ENCODE measurements at places on chromosomes 7 and 10.

DNA sequence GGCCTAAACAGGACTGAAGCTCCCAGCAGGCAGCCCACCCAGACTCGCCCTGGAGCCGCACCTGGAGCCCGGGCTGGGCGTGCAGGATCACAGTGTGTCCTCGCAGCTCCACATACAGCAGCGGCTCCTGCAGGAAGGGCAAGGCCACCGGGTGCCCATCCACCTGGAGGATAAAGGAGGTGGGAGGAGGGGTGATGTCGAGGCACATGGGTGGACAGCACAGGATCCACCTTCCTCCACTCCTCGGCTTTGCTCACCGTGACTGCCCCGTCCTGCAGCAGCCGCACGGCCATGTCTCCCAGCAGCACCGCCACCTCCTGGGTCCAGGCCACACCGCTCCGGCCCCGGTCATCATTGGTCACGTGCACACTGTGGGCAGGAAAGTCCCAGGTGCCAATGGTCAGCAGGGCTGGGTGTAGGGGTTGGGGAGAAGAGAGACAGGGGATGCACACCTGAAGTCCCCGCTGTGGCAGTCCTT is 16.8 kb downstream of the ATP6V1F start:
- no peak for DNase-seq

- DNase-seq: peak; percentile 25
Observed at GRCh38 chr7:102450242-102450641, 14.4 kb downstream of the ALKBH4 start.

- no peak for DNase-seq
Observed at GRCh38 chr7:37332243-37333016, 116.2 kb downstream of the ELMO1 start.

DNA sequence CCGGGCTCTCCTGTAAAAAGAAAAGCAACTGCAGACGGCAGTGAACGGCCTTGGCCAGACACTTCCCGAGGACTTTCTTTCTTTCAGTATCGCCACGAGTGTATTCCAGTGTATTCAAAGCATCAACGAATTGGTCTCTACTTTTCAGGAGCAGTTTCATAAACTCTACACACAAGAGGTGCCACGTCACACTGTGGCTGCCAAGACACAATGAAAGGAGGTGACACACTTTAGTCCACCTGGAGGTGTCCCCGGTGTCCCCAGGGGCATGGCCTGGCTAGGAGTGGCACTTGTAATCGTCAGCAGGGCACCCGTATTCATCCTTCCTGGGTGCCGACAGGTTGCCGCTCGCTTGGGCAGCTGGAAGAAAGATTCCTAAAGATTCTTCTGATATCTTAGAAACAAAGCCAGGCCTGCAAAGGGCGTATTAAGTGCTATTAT is 5.0 kb downstream of the TNS3 start:
- DNase-seq: no peak

GRCh38 chr7:2670720-2671391 is 17.1 kb upstream of the AMZ1 start:
- DNase-seq: peak; percentile 55

DNA sequence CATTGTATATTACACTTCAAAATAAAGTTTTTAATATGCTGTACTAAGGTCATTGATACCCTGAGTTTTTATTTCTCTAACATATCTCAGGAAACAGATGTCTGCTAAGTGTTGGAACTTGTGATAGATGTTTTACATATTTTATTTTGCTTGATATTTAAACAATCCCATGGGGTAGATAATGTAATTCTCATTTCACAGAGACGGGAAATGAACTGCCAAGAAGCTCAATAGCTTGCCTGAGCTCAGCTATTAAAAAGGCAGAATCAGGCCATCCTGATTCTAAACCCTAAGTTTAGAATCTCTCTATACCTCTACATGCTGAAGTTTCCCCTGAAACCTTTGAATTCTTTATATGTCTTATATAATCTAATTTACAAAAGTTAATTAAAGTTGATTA is 126.3 kb downstream of the LRRC18 start:
- DNase-seq: no peak

DNA sequence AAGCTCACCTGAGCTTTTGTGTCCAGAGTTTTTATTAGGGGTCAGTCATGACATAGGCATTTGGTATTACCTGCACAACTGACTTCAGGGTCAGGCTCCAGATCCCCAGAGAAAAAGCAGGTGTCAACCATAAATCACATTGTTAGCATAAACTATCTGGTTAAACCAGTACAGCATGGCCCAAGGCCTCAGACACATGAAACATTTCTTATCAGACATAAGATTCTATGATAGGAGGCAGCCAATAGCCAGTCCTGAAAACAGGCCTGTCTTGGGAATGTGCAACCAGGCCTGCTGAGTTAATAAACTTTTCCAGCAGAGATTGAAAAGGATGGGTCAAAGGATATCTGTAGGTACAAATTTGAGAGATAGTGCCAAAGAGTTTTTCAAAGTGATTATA is 116.1 kb downstream of the TPST1 start:
- no peak for DNase-seq

DNA sequence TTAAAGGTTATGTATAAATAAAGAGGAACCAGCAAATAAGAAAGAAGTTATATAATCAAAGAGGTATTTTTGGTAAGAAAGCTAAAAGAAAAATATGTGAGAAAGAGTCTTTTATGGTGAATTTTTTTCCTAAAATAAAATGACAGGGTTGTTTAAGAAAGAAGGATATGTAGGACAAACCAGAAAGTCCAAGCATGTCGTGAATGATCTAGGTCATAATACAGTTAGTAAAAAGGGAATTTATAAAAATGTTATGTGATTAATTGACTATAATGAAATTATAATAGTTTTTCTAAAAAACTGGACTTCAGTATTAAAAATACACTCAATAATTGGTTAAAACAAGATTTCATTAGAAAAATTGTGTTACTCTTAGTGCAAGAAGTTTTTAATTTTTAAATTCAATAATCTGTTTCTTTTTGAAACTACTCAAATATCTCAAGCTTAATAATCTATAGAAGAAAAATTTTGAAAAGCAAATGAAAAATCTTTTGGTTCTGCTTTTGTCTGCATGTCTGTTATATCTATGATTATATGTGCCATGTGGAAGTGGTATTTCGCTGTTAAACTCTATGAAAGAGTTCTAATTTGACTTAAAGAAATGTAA is 23.3 kb downstream of the AVL9 start:
- no peak for DNase-seq

GRCh38 chr7:27965650-27966049 is 214.9 kb downstream of the JAZF1 start:
- DNase-seq: no peak

DNA sequence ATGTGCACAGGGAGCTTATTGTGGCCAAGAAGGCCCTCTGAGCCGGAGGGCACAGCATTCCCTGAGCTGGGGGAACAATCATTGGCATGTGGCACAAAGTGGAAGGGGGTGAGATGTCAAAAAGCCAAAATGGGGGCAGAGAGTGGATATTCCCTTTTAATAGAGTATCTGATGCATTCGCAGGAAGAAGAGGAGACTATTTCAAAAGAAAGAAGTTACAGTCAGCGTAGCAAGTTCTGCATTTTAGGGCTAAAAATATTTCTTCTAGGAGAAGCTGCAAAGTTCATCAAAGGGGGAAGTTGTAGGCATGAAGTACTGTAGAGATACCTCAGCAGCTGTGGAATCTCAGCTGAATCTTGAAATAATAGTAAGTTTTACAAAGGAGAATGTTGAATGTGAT is 136.0 kb upstream of the WDR11 start:
- DNase-seq: no peak

DNA sequence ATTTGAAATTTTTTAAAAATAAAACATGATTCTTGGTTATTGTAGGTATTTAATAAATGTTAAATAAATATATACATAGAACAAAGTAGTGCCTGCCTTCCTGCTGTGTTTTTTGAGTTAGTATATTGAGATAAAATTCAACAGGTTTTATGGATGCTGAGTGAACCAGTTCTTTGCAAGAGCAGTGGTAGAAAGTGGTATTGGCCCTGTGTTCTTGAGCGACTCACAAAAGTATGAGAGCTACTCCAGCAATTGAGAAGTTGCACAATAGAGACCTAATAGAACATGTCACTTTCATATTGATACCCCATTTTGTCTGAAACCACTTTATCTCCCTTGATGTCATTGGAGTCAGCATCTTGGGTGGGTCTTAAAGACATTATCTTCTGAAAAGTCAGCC is 32.6 kb upstream of the GJD4 start:
- DNase-seq: no peak

- no peak for DNase-seq
Observed at GRCh38 chr10:79382491-79382941, 35.2 kb downstream of the PPIF start.

DNA sequence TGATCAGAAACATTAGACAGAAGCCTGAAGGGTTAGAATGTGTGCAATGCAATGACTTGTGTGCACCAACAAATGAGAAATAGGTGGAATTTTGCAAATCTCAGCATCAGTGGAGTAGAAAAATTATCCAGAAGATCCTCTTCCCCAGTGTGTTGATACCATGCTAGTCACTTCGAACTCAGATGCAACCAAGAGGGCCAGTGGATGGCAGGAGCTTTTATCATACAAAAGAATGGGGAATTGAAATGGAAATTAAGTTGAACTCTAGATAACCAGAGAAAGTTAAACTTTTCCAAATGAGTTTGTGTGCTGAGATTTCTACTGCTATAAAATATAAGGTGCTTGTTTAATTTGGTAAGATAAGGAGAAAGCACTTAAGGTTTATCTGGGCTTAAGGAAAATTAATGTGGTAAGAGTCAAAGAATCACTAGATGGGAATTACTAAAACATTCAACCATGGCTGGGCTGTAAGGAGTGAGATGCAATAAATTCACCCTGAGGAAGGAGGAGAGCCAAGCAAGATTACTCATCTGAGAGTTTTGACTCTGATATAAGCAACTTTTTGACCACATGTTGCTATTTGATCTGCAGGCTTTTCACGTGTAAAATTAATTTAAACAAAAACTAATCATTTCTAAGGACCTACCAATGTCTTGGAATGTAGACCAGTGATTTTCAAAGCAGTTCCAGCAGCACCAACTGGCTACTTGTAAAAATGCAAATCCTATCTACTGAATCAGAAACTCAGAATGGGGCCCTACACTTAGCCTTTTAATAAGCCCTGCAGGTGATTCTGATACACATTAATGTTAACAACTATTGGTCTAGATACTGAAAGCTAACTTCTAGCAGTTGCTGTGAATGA is 113.2 kb downstream of the CDC14C start:
- no peak for DNase-seq

- DNase-seq: no peak
Observed at GRCh38 chr10:55740110-55740509, 620.9 kb downstream of the ZWINT start.

- DNase-seq: no peak
Observed at GRCh38 chr7:142463401-142463850, 205.6 kb upstream of the PRSS58 start.

GRCh38 chr7:20594023-20594422 is 21.4 kb upstream of the ABCB5 start:
- DNase-seq: no peak

DNA sequence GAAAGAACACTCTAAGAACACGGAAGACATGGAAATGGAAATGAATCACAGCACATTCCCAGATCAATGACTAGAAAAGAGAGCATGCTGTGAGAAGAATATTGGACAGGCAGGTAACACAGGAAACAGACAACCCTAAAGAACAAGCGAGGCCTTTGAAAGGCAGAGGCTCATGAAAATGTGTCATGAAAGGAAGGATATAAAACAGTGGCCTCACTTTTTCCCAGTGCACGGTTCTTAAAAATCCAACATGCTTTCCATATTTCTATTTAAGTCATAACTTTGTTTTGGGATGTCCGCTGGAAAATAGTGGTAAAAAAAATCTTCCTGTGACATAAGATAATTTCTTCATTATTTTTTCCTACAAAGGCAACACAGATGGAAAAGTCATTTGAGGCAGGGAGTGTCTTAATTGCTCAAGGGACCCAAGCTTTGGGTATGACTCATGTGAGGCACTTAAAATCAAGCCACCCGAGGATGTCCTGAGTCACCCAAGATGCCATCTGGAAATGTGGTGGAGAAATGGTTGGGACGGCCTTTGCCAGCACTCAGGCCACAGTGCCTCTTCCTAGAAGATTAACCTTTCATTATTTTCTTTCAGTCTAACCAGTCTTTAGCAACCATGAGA is 17.0 kb downstream of the ITIH5 start:
- no peak for DNase-seq

GRCh38 chr10:88800152-88801125 is 2.1 kb upstream of the LIPM start:
- DNase-seq: no peak

DNA sequence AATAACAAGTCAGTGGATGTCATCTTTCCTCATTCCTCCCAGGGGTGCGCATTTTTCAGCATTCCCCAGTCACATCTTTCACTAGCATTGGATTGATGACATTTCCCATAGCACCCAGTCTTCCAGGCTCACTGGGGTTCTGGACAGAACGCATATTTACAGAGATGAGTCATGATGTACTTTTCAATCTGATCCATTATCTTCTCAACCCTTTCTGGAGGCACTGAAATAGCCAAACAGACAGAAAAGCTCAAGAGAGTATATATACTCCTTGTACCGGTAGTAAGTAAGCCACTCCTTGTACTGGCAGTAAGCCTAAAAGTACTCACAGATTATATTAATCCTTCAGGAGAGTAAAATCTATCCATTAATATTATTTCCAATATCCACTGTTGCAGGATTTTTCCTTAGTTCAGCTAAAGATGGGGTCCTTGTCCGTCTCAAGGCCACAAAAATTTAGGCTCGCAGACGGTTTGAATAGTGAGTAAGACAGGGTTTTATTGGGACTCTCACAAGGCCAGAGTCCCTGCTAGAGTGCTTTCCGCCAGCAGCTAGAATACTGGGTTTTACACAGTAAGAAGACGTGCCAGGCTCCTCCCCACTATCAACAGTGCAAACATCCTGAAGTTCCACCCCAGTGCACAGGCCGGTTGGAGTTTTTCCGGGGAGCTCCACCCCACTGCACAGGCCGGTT is 60.8 kb downstream of the MDH2 start:
- DNase-seq: no peak

DNA sequence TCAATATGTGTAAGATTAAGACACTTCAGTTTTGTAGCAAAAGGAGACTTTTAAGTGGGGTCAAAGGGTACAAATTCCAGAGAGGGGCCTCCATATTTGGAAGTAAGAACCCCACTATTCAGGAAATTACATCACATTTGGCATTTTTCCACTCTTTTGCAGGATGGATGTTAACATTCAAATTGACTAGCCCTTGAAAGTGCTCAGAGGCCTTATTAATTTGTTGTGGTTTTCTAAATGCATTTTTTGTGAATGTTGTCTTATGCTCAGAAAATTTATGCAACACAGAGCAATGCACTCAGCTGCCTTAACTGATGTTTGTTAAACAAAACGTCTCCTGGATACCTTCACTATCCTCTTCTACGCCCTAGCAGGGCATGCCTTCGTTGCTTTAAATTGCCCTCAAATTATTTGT is 50.9 kb upstream of the PDLIM1 start:
- DNase-seq: no peak

- no peak for DNase-seq
Observed at GRCh38 chr7:15750727-15751126, 64.2 kb upstream of the MEOX2 start.

DNA sequence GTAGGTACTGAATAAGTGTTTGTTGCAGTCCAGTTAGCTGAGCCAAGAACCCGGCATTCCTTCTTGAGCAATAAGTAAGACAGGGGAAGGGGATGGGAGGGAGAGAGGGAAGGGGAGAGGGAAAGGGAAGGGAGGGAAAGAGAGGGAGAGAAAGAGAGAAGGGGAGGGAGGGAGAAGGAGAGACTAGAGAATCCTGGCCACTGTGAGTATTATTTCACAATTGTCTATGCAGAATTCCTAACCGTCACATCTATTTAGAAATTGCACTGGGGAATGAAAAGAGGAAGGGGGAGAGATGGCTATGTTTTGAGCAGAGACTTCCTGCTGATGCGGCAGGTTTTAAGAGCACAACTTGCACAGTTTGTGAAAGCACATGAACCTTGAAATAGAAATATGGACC is 251.4 kb upstream of the ZMIZ1 start:
- no peak for DNase-seq
